ENCODE measurements at places on chromosomes 5 and 9.

DNA sequence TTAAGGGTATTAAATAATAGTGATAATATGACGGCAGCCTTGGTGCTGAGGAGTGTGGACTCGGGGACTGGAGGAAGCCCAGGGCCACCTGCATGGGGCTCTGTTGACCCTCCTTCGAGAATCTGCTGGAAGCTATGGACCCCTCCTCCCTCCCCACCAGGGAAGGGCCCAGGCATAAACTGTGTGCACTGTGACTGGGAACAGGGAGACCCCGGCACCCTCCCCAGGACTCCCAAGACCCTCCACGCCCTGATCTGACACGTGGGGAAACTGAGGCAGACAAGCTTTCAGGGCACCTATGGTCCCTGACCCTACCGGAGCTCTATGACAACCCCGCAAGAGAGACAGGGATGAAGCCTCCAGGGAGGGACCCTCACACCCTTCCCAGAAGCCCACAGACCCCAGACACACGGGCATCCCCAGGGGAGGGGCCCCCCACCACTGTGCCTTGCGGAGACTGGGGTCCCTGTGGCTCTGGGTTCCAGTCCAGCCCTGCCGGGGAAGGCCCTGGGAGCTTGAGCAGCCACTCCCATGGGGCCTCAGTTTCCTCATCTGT is 6.5 kb upstream of the EGFL7 start:
- DNase-seq: no peak

DNA sequence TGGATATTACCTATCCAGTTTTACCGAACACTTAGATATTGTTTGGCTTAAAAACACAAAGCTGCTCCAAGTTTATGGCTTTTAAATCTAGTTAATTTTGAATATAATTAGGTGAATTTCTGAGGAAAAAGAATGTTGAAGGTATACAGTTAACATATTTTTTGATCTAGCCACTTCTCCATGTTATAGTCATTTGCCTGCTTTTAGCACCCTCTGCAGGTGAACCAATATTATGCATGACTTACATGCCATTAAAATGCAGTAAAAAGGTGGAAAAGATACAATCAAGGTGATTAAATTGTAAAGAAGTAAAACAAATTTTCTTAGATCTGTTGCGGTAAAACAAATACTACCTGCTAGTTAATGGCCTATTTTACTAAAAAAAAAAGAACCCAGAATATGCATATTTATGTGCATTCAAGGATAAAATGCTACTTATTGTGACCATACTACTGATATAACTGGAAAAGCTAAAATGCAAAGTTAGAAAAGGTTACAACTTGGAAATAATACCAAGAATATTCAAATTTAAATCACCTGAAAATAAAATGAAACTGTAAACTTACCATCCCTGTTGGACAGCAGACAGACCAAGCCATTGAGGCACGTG is 132.1 kb downstream of the AP3B1 start:
- DNase-seq: no peak

DNA sequence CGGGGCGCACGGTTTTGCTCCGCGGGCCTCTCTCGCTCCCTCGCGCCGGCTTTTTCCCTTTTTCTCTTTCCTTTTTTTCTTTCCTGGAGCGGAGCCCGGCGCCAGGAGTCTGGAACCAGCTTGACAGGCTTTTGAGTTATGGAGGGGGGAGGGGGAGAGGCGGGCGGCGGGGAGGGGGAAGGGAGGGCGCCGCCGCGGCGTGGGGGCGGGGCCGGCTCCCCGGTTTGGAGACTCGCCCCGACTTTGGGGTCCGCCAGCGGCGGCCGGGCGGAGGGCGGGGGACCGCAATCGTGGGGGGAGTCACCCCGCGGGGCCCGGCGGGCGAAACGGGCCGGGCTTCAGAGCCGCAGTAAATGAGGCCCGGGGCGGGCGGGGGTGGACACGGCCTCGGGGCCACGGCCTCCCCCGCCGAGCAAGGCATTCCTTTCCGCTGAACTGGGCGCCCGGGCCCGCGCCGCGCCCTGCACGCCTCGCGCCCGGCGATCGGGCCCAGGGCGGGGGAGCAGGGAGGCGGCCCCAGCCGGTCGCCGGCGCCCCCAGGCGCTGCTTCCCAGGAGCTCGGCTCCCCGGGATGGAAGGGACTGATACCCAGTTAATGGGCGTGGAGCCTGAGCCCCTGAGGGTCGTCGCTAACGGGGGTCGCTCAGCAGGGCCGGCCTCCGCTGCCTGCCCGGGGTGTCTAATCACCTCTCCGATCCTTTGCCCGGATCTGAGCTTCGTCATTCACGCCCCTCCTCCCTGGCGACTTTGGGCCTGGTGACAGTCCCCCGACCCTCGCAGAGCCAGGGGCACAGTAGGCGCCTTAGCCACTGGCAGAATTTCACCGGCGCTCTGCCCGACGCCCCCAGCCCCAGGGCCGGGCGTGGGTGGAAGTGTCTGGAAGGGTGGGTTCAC is 138.1 kb downstream of the C9orf50 start:
- DNase-seq: no peak

- no peak for DNase-seq
Measured at GRCh38 chr5:155905364-155905763, 421.6 kb upstream of the SGCD start.

- DNase-seq: no peak
Measured at GRCh38 chr5:173793648-173794548, 94.3 kb upstream of the CPEB4 start.

DNA sequence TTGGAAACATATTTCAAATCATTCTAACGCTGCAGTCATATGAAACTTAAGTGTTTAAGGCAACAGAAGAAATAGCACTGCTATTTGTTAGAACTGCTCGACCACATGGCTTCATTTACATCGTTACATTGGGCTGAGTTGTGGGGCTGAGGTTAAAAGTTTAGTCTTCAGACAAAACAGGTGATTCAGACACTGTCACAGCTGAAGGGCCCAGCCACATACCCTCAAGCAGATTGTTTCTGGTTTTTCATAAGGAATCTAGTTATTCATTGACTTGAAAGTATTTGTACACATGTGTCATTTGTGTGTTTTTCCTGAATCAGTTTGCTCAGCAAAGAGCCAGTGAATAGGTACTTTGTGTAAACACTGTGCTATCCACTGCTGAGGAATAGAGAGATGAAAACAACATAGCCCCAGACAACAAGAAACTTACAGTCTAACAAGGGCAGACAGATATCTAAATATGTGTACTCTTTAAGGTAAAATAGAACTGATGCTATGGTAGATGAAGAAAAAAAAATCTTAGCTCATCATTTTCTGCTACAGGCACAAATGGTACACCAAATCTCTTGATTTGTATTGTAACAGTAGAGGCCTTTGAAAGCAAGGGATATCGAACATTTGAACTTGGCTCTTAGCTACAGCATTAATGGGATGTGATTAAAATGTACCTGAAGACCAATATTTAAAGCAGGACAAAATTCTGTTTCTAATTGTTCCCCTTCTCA is 357.6 kb upstream of the RPS23 start:
- DNase-seq: peak; percentile 7

- no peak for DNase-seq
Measured at GRCh38 chr9:111759762-111760639, 34.7 kb downstream of the SHOC1 start.

- DNase-seq: no peak
Measured at GRCh38 chr5:111755345-111755941, 1.6 kb downstream of the NREP start.

GRCh38 chr5:15763754-15764153 is 263.8 kb downstream of the FBXL7 start:
- DNase-seq: no peak

GRCh38 chr5:174501461-174502069 is 222.8 kb upstream of the MSX2 start:
- DNase-seq: no peak

GRCh38 chr9:87327575-87328125 is 170.0 kb upstream of the DAPK1 start:
- no peak for DNase-seq

DNA sequence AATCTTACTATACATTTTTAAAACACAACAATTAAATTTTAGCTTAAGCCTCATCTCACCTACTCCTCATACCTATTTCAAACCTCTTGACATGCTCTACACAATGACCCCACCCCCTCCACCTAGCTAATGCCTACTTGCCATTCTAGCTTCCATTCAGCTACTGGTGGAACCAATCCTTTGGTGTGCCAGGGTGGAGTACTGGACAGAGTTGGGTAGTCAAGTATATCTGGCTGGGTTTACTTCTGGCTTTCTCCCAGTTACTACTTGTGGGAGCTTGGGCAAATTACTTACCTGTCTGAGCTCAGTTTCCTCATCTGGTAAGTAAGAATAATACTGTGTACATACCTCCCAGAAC is 24.3 kb downstream of the PLPP1 start:
- DNase-seq: no peak

GRCh38 chr5:9928326-9928725 is 298.2 kb upstream of the TAS2R1 start:
- no peak for DNase-seq

- no peak for DNase-seq
Measured at GRCh38 chr9:35691757-35692301, 2.1 kb upstream of the TPM2 start.

DNA sequence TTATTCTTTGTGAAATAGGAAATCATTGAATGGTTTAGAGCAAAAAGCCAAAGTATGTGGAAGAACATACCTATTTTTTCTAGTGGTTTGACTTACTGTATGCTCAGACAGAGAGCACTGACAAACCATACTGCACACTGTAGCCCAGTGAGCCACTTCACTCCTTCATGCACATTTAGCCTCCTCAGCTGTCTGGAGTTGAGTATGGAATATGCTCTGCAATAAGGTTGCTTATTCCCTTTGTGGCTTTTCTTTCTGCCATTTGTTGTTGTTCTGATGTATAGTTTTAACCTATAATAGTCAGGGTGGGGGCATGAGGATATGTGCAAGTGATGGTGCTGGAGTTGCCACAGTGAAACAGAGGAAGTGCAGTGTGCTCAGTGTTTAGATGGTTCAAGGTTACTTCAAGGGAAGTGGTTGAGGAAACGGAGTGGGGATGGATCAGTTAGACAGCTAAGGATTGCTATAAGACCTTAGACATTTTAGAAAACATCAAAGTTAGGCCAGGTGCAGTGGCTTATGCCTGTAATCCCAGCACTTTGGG is 100.7 kb downstream of the CDC42SE2 start:
- DNase-seq: no peak

- no peak for DNase-seq
Measured at GRCh38 chr5:150073086-150073625, 13.2 kb downstream of the CSF1R start.

DNA sequence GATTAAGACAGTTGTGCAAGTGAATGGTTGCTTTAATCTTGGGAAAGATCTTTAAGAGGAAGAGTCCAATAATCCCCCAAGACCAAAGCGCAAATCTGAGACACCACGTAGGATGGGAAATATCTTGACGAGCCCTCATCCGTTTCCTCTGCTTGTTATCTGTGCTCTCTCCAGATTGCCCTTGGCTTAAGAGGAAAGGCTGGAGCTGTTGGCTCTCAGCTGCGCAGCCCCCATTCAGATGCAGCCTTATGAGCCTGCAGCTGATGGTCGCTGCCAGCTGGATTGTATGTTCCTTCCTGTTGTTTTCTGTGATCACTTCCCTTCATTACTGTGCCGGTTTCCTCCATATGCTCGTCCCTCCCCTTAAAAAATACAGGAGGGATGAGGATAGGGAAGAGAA is 47.7 kb downstream of the PWWP2A start:
- no peak for DNase-seq

DNA sequence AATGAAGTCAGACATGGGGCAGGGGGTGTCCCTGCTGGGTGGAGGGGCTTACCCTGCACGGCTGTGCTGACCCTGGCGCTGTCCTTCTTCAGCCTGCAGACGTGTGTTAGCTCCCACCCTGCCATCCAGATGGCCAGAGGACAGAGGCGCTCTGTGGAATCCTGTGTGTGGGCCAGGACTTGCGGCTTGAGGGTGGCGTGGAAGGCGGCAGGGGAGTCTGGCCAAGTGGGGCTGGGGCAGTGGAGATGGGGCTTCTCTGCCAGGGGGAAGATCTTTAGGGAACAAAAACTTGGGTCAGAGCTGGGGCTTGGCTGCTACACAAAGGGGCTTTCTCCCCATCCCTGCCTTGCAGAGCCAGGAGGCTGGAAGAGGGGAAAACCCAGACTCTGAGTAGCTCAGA is 46.5 kb upstream of the SYNPO start:
- no peak for DNase-seq

DNA sequence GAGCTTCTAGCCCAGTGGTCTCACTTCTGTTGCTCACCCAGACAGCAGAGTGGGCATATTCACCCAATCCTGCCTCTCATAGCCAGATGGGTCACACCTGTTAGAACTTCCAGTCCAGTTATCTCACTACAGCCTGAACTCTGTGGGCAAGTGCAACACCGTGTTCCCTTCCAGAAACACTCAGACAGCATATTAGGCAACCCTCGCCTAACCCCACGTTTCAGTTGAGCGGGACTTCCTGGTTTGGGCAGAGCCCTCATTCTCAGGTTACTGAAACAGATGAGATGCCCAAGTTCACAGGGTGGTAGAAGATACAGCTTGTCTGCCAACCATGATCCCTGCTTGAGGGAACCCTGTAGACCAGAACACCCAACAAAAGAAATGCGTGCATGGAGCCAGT is 538.2 kb downstream of the CYLC2 start:
- no peak for DNase-seq

DNA sequence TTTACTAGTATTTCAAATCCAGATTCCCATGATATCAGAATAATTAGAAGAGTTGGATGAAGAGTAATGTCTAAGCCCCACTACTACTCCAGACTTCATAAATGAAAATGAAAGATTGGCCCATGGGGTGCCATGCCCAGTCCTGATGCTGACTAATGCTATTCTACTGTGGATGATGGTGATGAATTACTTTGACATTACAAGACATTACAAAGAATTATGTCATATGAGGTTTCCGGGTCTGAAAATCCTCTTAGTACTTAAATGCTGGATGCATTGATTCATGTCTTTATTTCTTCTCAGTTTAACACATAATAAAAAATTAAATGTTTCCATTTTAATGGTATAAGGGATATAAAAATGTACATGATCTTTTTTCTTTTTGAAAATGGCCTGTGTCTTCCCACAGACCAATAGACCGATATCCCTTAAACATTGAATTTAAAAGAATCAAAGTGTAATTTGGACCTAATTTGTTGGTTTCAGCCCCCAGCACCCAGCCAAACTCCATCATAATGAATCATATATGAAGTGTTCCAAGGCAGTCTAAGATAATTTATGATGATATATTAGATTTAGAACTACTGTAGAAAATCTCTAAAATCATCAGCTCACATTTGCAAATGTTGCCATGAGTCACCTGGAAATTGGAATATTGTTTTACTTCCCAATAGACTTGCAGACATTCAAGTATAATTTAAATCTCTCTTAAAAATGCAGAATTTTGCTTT is 223.6 kb upstream of the SGCD start:
- DNase-seq: no peak

- no peak for DNase-seq
Measured at GRCh38 chr9:89621031-89621430, 16.2 kb downstream of the GADD45G start.

- no peak for DNase-seq
Measured at GRCh38 chr9:17623965-17624364, 45.1 kb downstream of the SH3GL2 start.

GRCh38 chr9:131275332-131276093 is 797 bp downstream of the FAM78A start:
- no peak for DNase-seq

Data from stimulated activated CD8-positive, alpha-beta memory T cell treated with anti-CD3 and anti-CD28 coated beads, Interleukin-7, amount 100 ng/mL, for 48 hours (primary cell).